LNCaP clone FGC (cell line): ENCODE measurements at places on chromosomes 13 and 19.

GRCh38 chr19:53865918-53866864, 1.5 kb upstream of the MYADM start:
- no peak for DNase-seq

- no peak for DNase-seq
These were observed 8.2 kb upstream of the BBC3 start for GRCh38 chr19:47239152-47239551.

DNA sequence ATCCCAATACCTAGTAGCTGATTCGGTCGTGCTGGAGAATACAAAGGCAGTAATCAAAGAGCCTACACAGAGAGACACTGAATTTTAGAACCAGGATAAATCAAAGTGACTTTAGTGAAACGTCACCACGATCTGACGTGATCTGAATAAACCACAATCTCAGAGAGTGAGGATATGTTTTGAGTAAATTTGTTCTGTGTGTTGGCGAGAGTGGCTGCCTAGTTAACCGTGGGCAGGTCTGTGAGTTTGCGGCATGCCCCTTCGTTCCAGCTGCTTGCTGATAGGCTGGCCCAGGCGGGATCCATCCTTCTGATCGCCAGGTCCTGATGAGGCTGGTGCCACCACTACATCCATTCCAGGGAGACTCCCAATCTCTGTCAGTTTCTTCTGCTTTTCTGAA, 40.4 kb downstream of the LRCH1 start:
- DNase-seq: no peak

GRCh38 chr13:50884265-50884664, 25.3 kb upstream of the RNASEH2B start:
- DNase-seq: no peak

DNA sequence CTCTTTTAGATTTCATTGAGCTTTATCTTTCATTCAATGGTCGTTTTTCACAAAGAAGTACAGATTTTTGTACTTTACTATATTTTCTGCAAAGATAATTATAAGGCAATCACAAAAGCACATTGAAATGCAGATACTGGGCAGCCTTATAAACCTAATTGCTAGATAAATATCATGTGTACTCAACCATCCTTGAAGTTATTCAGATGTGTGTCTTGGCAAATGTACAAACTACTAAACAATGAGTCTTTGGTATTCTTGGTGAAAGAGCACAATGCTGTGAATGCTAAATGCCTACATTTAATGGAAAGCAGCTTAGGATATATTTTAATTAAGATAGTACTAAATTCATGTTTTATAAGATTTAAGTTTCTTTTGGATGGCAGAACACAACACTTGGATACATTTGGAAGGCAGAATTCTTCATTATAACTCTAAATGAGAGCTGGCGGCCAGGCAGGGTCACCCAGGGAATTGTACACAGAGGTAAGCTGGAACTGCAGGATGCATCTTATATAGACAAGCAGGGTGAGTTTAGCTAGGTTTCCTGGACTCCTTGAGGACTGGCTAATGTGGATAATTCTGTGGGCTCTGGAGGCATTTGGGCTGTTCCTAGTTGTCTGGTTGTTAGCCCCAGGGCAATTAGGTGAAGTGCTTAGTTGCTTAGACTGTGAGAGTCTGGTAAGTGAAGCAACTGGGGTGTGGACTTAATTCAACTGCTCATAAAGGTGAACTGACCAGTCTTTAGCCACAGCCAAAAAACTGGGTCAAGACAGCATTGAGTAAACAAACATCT, 286.6 kb downstream of the PCDH20 start:
- DNase-seq: peak; percentile 65

GRCh38 chr19:48656840-48657474, 11.0 kb upstream of the CA11 start:
- DNase-seq: no peak

GRCh38 chr13:50228527-50228926, 213.3 kb downstream of the KCNRG start:
- no peak for DNase-seq

DNA sequence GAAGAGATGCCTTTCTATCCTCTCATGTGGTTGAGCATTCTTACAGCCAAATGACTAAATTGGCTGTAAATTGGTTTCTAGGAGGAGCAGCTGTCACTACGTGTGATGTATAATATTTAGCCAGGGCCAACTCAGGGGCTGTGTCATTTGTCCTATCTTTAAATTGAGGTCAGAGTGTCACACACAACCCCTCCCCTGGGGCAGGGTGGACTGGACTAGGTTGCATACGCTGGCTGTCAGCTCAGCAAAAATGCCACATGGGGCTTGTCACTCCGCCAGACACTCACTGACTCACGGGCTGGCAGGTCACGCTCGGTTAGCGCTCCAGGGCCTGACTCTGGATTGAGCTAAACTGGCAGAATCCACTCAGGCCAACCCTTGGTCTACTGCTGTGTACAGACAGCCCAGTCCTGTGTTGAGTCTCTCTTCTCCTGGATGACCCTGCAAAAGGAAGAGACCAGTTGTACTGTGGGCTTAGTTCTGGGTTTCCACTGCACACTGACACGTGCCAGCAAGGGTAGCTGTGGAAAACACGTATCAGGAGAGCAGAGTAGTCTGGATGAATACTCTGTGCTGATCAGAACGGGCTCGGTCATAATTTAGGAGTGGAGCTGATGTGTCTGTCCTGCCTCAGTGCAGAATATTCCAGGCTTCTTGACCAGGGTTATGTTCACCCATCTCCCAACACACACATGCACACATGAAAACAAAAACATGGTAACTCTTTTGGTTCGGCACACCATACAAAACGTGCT, 29.1 kb downstream of the SHISA2 start:
- DNase-seq: no peak

DNA sequence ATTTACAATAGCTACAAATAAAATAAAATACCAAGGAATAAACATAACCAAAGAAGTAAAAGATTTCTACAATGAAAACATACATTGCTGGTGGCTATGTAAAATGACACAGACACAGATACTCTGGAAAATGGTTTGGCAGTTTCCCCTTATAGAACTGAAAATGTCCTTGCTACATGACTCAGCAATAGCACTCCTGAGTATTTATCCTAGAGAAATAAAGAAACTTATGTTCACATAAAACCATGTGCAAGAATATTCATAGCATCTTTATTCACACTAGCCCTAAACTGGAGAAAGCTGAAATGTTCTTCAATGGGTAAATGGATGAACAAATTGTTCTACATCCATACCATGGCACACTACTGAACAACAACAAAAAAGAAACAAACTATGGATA, 100.2 kb upstream of the RFC3 start:
- no peak for DNase-seq

DNA sequence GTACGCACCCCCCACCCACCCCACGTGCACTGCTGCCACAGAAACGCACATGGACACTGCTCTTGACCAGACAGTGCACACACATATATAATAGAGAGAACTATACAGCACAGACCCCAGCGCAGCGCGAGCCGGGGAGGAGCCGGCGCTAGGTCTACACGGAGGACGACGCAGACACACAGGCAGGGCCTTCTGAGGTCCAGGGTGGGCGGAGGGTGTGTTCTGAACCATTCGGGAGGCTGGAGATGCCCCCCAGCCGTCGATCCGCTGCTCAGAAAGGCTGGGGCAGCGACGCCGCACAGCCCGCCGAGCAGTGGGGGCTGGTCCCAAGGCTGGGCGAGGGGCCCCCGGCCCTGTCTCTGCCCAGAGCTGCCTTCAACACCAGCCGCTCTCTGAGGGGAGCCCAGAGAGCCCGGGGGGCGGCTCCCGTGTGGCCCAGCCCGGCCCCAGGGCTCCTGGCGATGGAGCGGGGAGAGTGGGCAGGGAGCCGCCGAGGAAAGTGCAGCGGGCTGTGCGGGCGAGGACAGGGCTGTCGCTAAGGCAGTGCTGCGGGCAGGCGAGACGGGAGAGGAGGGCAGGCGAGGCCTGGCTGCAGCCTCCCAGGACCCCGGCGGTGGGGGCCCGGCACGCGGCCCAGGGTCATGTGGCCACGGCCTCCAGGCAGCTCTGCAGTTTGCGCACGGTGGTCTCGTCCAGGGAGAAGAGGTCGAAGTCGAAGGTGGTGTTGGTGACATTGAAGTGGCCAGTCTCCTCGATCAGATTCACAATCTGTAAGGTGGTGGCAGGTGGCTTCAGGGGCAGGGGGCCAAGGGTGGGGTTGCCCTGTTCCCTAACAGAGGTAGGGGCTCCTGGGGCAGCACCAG, 67.1 kb downstream of the MLLT1 start:
- no peak for DNase-seq
